Endothelial cell (in vitro differentiated cells): ENCODE measurements at places on chromosomes 3 and 15. TPM values are rescaled to one million over a fixed set of nuclear protein-coding genes. Genes with fewer than 3 reads are reported as not detected.
A peak's percentile ranks its signal among the peaks of the same experiment; 100 is the strongest.

DNA sequence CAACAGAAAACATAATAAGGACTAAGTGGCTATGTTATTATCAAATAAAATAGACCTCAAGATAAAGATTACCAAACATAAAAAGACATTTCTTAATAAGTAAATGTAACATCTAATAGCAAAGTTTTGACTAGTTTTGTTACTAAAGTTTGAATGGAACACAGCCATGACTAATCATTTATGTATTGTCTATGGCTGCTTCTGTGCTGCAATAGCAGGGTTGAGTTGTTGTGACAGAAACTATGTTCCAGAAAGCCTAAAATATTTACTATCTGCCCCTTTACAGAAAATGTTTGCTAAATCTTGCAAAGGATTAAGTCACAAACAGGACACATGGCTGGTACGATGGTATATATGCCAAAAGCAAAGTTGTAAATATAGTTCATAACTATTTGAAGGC lies 37.9 kb upstream of the MYH15 start:
- H3K27me3 ChIP-seq, result no peaks in the 10 kb centered on the region
- H3K4me1 ChIP-seq, result peaks cover 3% of the 10 kb centered on the region
- no peak overlapping the region for H3K4me3 ChIP-seq

- H3K36me3 ChIP-seq, result no peaks in the 10 kb centered on the region
- H3K4me1 ChIP-seq, result no peaks in the 10 kb centered on the region
- DNase-seq, result peak; percentile 9
- H3K4me3 ChIP-seq, result no peak overlapping the region
- H3K27ac ChIP-seq, result no peak overlapping the region
Measured at GRCh38 chr3:153513236-153513635, 351.2 kb downstream of the RAP2B start.

DNA sequence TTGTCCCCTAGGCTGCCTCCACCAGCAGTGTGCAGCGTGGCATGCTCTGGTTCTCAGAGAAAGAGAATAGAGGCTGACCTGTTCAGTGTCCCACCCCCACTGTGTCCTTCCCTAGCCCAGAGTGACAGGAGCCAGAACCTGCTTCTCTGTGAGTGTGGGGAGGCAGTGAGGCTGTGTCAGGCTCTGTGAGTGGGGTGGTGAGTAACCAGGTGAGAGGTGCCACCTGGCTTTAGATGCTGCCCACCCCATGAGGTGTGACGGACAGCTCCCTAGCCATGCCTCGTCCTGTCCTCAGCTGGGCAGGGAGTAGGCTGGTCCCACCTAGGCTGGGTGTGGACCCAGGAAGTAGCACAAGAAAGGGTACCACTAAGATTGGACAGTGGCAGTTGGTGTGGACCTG lies 6.3 kb downstream of the TEX264 start:
- peaks cover 8% of the 10 kb centered on the region for H3K27me3 ChIP-seq
- no peak overlapping the region for H3K4me3 ChIP-seq
- no peak overlapping the region for H3K27ac ChIP-seq
- H3K4me1 ChIP-seq, result peaks cover 39% of the 10 kb centered on the region
- no peak for DNase-seq

GRCh38 chr3:152177757-152178156 lies 91.0 kb upstream of the MBNL1 start:
- H3K27ac ChIP-seq, result no peak overlapping the region
- no peaks in the 10 kb centered on the region for H3K36me3 ChIP-seq
- peaks cover 2% of the 10 kb centered on the region for H3K4me1 ChIP-seq
- H3K27me3 ChIP-seq, result no peaks in the 10 kb centered on the region
- no peak for DNase-seq
- no peak overlapping the region for H3K4me3 ChIP-seq

DNA sequence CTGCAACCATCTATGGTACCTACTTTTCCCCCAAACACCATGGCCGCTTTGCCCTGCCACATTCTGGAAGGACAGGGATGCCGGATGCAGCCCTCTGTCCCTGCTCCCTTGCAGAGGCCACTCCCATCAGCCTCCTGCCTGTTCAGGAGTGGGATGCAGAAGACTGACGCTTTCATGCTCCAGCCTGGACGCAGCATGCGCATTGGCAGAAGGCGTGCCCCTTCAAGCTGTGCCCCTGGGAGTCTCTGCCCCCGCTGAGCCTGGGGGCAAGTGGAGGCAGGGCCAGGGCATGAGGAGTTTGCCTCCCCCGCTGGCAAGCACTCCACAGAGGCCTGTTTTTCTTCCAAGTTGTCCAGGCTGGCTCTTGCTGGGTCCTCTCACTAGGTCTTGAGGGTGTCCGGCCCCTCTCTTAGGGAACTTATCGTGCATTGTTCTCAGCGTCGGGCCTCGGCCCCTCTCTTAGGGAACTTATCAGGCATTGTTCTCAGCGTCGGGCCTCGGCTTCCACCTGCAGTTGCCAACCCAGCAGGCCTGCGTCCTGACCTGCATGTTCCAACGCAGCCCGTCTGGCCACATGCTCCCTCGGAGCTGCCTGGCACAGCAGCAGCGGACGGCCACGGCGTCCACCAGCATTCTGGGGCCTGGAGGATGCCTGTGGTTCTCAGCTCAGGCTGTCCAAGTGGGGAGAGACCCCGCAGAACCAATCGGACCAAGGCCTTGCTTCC lies 14.6 kb upstream of the SNRPA1 start:
- H3K4me3 ChIP-seq, result no peak overlapping the region
- DNase-seq, result no peak
- peaks cover 11% of the 10 kb centered on the region for H3K27me3 ChIP-seq
- H3K4me1 ChIP-seq, result no peaks in the 10 kb centered on the region

- H3K27me3 ChIP-seq, result peaks cover 8% of the 10 kb centered on the region
- no peak overlapping the region for H3K4me3 ChIP-seq
- DNase-seq, result no peak
- no peak overlapping the region for H3K27ac ChIP-seq
Measured at GRCh38 chr15:31385736-31386135, 59.1 kb downstream of the KLF13 start.

- H3K27ac ChIP-seq, result no peak overlapping the region
- H3K4me3 ChIP-seq, result peak overlapping the region; percentile 5
- no peaks in the 10 kb centered on the region for H3K4me1 ChIP-seq
- peaks cover 1% of the 10 kb centered on the region for H3K27me3 ChIP-seq
Measured at GRCh38 chr15:68149059-68149458, 56.1 kb downstream of the CALML4 start.

DNA sequence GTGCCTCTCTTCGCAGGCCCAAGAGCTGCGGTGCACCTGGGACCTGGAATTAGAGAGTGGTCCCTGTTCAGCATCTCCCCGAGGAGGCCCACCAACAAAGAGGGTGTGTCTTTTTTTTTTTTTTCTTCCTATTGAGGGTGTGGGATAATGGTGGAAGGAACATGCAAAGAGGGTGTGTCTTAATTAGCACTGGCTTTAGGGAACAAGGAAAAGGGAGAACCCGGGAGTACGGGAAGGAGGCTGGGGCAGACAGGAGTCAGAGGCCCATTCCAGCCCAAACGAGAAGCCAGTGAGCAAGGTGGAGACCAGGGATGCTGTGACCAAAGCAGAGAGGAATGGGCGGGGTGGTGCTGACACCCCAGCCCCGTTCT lies 429 bp upstream of the LOXL1 start:
- H3K36me3 ChIP-seq, result peaks cover 7% of the 10 kb centered on the region
- peaks cover 64% of the 10 kb centered on the region for H3K4me1 ChIP-seq
- DNase-seq, result no peak
- peak overlapping the region; percentile 95 for H3K4me3 ChIP-seq

GRCh38 chr15:80052597-80053304 lies 6.7 kb upstream of the ZFAND6 start:
- H3K4me3 ChIP-seq, result no peak overlapping the region
- no peak overlapping the region for H3K27ac ChIP-seq
- no peaks in the 10 kb centered on the region for H3K27me3 ChIP-seq
- DNase-seq, result no peak

DNA sequence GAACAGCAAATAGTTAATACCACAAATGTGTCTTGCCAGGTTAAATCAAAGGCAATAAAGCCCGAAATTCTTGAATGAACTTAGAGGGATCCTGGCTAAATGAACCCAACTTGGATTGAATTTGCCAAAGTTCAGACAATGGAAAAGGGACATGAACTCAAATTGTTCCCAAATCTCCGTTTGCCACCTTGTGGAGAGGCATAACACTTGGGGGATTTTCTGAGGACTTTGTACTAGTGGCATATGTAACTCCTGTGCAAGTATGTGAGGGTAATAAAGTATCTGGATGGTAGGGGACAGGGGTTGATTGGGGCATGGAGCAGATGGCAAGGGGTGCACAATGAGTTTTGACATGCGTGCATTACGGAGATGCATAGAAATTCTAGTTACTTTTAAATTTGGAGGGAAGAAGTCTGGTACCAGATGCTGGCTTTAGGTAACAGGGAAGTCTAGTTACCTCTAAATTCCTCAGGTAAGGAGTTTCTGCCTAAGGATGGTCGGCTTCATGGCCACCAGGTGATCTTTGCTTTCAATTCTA lies 1.2 kb upstream of the TCAIM start:
- H3K36me3 ChIP-seq, result no peaks in the 10 kb centered on the region
- peak overlapping the region; percentile 85 for H3K27ac ChIP-seq
- peaks cover 1% of the 10 kb centered on the region for H3K27me3 ChIP-seq
- peaks cover 19% of the 10 kb centered on the region for H3K4me1 ChIP-seq

DNA sequence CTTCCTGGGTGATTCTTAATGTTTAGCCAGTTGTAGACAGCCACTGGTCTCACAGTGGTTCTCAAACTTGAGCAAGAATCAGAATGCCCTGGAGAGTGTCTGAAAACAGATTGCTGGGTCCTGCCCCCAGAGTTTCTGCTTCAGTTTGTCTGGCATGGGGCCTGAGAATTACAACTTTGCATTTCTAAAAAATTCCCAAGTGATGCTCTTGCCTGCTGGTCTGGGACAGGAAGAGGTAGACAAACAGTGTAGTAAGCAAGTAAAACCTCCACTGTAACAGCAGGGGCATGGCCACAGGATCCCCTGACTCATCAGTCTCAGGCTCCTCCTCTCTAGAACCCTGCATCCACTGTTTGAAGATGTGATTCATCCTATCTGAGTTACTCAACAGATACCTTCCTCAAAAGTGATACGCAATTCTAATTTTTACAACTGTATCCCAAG lies 36.5 kb downstream of the DZIP1L start:
- no peak for DNase-seq
- H3K4me1 ChIP-seq, result peaks cover 11% of the 10 kb centered on the region
- no peaks in the 10 kb centered on the region for H3K27me3 ChIP-seq
- peaks cover 14% of the 10 kb centered on the region for H3K36me3 ChIP-seq
- H3K27ac ChIP-seq, result no peak overlapping the region

GRCh38 chr15:80199869-80200268 lies 47.1 kb downstream of the FAH start:
- H3K27me3 ChIP-seq, result peaks cover 3% of the 10 kb centered on the region
- DNase-seq, result no peak
- no peak overlapping the region for H3K27ac ChIP-seq
- no peaks in the 10 kb centered on the region for H3K36me3 ChIP-seq
- no peak overlapping the region for H3K4me3 ChIP-seq

DNA sequence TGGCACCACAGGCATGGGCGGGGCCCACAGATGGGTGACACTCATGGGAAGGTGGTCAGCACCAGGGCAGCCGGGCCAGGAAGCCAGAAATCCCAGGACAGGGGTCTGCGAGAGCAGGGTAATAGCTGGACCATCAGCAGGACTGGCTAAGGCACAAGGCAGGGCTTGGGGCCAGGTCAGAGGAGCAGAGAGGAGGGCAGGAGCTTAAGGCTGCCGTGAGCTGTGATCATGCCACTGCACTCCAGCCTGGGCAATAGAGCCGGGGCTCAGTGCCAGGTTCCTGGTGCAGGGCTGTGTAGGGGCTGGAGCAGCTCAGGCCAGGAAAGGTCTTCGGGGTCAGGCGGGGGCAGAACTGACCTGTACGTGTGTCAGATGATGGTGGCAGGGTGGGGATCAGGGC lies 64.2 kb upstream of the LINGO1 start:
- no peaks in the 10 kb centered on the region for H3K4me1 ChIP-seq
- H3K36me3 ChIP-seq, result no peaks in the 10 kb centered on the region
- peaks cover 7% of the 10 kb centered on the region for H3K27me3 ChIP-seq
- DNase-seq, result no peak
- H3K27ac ChIP-seq, result no peak overlapping the region
- no peak overlapping the region for H3K4me3 ChIP-seq

GRCh38 chr3:151227807-151228665 lies 25.0 kb upstream of the GPR171 start:
- no peaks in the 10 kb centered on the region for H3K36me3 ChIP-seq
- peaks cover 1% of the 10 kb centered on the region for H3K27me3 ChIP-seq
- peak; percentile 79 for DNase-seq
- H3K27ac ChIP-seq, result peak overlapping the region; percentile 22
- no peak overlapping the region for H3K4me3 ChIP-seq

- peaks cover 3% of the 10 kb centered on the region for H3K27me3 ChIP-seq
- no peak overlapping the region for H3K27ac ChIP-seq
- no peaks in the 10 kb centered on the region for H3K36me3 ChIP-seq
- no peaks in the 10 kb centered on the region for H3K4me1 ChIP-seq
Measured at GRCh38 chr3:183904833-183905780, 20.4 kb upstream of the PARL start.

DNA sequence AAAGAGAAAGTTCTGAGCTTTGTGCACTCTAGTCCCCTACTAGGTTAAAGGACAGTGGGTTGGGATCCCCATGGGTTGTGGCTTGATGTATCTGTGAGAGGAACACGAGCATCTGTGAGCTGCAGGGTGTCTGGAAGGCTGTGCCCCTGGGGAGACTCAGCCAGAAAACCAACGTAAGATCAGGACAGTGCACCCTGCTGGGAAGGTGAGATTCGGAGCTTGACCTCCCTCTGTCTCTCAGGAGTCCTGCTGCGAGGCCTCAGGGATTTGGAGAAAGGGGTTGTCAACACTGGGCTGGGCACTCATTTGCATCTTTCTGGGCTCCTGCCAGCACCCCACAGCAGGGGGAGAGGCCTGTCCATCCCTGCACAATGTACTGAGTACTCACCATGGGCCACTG lies 15.2 kb downstream of the ANKRD63 start:
- H3K36me3 ChIP-seq, result no peaks in the 10 kb centered on the region
- peaks cover 3% of the 10 kb centered on the region for H3K27me3 ChIP-seq
- H3K27ac ChIP-seq, result no peak overlapping the region
- no peak for DNase-seq

Gene MYEF2
- 45.9 TPM for total RNA-seq

Gene MYH15
- 0.23 TPM for total RNA-seq

Gene FES
- total RNA-seq, result 56.3 TPM

Gene ERC2
- 20.5 TPM for total RNA-seq

Gene GP9
- total RNA-seq, result 1.5 TPM

Gene VILL
- 13.7 TPM for total RNA-seq

Gene FAM81A
- total RNA-seq, result 0.23 TPM

Gene SAMMSON
- total RNA-seq, result not detected
